Fibroblast of skin of right biceps (primary cell): ENCODE measurements at places on chromosomes 2 and 18.

DNA sequence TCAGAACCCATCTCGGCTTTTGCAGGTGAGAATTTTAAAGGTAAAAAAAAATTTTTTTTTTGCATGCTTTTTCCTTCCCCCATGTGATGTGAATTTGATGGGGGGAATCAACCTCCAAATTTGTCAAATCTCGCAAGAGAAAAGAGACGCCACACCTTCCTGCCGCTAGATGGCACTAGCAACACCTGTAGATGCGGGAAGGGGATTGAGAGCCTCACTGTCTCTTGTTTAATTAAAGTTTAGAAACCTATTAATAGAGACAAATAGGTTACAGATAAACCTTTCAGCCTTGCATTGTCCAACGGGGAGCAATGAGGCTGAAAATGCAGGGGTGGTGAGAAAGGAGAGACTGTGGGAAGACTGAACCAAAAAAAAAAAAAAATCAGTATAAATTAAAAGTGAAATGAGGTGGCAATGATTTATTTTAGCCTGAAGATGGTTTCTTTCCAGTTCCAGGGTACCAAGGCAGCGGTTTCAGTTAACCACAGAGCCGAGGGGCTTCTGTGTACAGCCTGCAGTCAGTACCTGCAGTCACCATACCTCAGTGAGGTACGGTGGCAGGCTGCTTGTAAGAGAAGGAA lies 84.6 kb downstream of the NRP2 start:
- DNase-seq: peak; percentile 68

GRCh38 chr2:48328942-48329723 lies 200.8 kb upstream of the STON1 start:
- DNase-seq: no peak

- DNase-seq: peak; percentile 27
These were observed 30.2 kb downstream of the GRHL1 start for GRCh38 chr2:9981655-9982054.

DNA sequence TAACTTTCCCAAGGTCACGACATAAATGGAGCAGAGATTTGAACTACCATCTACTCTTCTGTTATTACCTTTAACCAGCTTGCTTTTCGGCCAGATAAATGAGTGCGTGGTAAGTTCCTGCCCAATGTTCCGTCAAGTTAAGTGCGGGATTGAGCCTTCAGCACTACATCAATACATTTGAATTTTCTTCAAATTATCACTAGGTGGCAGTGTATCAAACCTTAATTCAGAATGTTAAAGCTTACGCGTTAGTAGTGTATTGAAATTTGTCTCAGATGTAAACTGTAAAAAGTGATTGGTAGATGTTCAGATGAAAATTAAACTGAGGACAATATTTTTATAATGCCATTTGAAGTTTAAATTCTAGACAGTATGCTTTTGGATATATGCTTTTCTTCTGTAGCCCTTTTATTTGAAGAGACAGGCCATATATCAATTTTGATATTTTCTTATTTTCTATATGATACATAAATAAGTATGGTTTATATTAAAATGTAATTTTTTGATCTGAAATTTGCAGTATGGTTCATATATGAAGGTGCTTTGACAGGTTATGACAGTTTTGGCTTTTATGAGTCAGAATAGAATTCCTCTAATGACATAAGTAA lies 681.3 kb downstream of the ADCYAP1 start:
- peak; percentile 29 for DNase-seq

GRCh38 chr2:19116918-19117317 lies 241.5 kb downstream of the OSR1 start:
- DNase-seq: no peak

DNA sequence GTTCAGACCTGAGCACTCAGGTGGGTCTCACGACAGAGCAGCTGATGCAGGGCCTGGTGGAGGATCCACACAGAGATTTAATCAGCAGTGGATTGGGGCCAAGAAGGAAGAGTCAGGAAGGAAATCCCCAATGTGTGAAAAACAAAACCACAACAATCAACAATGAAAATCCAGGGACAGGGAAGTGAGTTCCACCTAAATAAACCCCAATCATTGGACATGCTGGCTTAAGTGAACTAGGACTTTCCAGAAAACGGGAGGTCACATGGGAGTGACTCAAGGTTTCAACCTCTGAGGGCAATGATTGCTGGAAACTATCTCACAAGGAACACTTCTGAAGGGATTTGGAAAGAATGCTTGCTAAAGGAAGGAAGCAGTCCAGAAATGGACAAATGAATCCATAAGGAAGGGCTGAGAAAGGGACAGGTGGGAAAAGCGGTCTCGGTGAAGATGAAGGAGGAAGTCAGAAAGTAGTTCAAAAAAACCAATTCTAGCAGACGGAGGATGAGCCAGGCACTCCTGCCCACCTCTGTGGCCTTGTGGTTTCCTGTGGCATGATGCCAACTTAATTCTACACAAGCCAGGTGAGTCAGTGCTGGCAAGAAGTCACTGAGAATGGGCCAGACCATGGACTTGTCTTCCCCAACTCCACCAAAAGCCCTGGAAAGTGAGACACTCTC lies 15.4 kb upstream of the XDH start:
- DNase-seq: no peak

DNA sequence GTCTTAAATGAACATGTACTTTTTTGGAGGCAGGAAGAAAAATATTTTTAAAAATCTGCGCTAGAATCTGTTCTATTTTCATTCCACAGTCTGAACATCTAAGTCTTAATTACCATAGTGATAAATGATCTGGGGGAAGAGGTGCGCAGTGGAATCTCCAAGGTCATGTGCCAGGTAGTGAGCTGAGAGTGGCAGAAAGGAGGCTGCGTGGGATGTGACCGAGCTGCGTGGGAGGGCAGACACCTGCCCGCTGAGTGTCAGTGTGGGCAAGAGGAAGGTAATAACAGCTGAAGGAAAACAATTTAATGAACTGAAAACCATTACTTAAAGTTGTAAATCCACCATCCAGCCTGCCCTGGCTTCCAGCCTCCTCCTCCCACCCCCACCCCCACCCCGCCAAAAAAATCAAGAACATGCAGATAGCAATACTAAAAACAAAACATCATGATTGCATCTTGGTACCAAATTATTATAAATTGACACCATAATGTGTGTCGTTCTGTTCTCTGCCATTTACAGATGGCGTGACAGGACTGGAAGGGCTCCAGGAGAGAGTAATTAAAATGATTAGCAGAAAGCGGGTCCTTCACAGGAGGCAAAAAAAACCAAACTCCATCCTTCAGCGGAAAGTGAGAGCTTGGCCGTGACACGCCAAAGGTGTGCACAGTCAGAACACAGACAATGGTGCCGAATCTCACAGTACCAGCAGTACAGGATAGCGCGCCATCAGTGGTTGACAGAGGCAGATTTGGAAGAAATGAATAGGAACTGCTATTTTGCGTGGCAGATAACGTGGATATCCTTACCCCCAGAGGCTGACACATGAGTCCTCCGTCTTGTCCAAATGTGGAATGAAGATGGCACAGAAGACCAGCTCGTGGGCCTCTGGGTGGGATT lies 11.4 kb upstream of the DTNB start:
- DNase-seq: no peak

- DNase-seq: no peak
These were observed 50.2 kb upstream of the CHST9 start for GRCh38 chr18:27235218-27235870.

- DNase-seq: no peak
These were observed 48.6 kb downstream of the RNU4ATAC start for GRCh38 chr2:121579309-121579708.

- DNase-seq: no peak
These were observed 396.2 kb downstream of the ARHGAP15 start for GRCh38 chr2:143525402-143525860.

DNA sequence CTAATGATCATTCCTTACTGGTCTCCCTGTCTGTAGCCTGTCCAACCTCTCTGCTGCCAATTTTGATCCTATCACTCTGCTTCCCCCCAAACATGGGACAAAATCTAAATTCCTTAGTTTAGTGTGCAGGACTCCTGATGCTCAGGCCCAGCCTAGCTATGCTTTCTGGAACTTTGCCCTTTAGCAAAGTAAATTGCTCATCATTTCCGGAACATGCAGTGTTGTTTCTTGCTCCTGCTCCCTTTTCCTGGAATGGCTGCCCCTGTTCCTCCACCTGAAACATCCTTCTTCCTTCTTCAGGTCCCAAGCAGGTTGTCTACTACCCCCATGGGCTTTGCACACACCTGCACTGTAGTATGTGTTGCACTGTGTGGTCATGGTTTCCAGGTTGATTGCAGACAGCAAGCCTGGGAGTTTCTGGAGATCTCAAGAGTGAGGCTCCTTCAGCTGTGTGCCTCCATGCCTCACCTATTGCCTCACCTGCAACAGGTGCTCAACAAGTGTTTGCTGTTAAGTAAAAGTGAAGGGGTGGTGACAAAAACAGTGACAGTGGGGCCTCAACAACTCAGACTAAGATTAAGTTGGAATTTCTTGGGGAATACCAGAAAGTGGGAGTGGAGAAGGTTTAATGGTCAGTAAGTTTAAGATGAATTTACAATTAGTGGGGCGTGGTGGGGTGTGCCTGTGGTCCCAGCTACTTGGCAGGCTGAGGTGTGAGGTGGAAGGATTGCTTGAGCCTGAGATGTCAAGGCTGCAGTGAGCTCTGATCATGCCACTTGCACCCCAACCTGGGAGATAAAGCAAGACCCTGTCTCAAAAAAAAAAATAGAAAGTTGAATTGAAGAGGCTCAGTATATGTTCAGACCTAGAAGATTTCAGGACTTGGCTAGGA lies 120.0 kb downstream of the DNAH6 start:
- no peak for DNase-seq

DNA sequence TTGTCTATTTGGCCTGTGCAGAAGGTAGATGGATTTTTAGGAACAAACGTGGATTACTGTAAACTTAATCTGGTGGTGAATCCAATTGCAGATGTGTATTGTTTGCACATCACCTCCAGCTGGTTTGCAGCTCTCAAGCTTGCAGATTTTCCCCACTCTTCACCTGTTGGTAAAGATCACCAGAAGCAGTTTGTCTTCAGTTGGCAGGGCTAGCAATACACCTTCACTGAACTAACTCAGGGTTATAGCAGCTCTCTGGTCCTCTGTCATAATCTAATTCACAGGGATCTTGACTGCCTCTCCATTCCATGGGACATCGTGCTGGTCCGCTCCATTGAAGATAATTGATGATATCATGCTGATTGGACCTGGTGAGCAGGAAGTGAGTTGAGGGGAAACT lies 181.5 kb downstream of the VAPA start:
- DNase-seq: no peak

DNA sequence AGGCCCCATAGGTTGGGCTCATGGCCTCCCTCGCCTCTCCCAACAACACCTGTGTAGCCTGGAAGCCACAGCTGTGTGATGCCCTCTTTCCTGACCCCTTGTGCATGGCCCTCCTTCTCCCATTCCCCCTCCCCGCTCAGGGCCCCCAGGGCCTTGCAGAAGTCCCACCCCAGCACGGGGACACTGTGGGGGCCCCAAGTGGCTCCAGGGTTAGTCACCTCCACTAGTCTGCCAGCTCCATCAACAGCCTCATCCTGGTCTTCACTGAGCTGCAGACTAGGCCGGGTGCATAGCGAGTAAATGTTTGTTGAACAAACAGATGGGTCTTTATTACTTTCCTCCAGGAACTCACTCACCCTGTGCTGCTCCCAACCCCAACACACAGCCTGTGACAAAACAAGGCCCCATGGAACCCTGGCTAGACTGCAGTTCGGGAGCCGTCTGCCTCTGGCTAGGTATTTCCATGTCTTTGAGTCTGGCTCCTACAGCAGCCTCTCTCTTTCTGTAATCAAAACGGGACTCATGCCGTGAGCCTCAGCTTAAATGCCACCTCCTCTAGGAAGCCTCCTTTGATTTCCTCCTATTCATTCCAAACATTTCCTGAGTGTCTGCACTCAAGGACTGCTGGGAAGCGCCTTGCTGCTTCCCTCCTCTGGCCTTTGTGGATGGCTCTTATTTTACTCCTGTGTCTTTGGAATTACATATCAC lies 109.9 kb upstream of the ID2 start:
- no peak for DNase-seq

DNA sequence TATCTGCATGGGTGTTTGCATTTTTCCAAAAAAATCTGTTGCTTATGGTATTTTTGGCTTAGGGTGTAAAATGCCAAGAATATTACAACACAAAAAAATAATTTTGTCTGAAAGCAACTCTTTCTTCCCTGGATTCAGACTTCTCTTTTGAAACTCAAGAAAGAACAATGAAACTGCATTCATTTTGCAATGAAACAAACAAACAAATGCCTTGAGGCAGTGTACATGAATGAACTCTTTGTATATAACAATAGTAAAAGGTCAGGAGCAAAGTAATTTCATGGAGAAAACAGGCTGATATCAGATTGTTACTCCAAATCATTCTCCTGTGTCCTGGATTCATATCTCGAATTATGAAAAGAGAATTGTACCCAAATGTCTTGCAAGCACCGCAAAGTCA lies 301.6 kb upstream of the CDH20 start:
- DNase-seq: no peak

GRCh38 chr2:219273937-219274336 lies 5.2 kb upstream of the DNAJB2 start:
- no peak for DNase-seq

DNA sequence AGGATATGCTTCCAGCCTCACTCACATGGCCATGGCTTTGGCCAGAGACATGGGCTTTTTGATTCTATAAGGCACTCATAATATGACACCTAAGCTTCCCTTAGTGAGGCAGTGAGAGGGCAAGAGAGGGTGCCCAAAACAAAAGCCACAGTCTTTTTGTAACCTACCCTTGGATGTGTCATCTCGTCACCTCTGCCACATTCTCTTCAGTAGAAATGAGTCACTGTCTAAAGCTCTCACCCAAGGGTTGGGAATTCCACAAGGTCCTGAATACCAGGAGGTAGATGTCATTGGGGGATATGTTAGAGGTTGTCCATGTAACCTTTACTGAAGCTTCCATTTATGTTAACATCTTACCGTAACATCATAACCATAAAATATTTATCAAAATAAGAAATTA lies 108.4 kb downstream of the ALMS1 start:
- peak; percentile 57 for DNase-seq

DNA sequence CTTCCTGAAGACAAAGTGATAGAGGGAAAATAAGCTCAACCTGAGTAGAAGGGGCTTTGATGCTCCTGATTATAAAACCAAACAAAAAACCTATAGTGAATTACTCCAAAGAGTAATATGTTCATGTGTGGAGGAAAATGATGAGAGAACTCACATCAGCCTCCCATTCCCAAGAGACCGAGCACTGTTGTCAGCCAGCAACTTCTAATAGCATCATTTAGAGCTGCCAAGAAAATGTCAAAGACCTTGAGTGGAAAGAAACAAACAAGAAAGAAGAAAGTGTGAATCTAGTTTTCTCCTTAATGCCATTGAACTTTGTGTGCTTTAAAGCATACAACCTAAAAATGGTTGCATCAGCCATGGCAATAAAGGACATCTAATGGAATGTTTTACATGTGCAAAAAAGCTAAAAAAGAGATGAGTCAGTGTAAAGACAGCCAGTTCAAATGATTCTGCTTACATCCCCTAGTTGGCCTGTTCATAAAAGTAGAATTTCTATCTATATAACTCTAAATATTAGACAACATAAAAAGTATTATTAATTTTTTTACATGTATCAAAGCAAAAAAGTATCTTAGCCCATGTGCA lies 1066.2 kb downstream of the TDRD15 start:
- peak; percentile 52 for DNase-seq

DNA sequence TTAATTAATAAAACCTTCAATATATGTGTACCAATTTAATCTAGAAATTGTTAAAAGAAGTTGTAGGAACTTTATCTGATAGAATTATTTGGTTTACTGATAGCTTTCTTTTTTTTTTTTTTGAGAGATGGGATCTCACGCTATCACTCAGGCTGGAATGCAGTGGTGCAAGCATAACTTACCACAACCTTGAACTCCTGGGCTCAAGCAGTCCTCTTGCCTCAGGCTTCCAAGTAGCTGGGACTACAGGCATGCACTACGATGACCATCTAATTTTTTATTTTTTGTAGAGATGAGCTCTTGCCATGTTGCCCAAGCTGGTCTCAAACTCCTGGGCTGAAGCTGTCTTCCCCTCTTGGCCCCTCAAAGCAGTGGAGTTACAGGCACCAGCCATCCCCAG lies 66.8 kb downstream of the CCDC138 start:
- no peak for DNase-seq
